Activated T-helper 2 cell treated with anti-CD3 and anti-CD28 coated beads, Interferon-gamma antibody, Interleukin-2, Interleukin-4, amounts not matched to agents 10 μg/mL and 5 μg/mL and 100 μg/mL, durations not matched to agents 14 hours and 24 hours and 36 hours (primary cell): ENCODE measurements at places on chromosomes 3 and 15. TPM values are rescaled to one million over a fixed set of nuclear protein-coding genes. Genes with fewer than 3 reads are reported as not detected.

- DNase-seq = no peak
These were observed 98.9 kb downstream of the IQSEC1 start for GRCh38 chr3:12974334-12974733.

The CTXN2 gene
- total RNA-seq = 0.05 TPM in 1 of 2 replicates, not detected in the other

The AP4E1 gene
- total RNA-seq = 16.7 and 17.9 TPM in 2 replicates

DNA sequence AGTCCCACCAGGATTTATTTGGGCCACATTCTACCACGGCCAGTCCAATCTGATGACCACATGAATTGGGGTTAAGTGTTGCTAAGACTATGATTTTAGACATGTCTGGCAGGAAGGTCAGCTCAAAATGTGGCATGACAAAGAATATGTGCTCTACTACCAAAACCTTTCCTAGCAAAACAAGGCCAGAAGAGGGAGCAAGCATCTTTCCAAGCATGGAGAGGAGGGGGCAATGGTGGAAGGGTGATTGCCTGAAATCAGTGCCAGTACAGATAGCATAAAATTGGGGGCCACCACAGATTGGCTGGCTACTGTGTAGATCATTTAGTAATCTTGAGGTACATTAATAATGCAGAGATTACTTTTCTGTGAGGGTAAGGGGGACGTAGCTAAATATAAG lies 43.2 kb downstream of the TMEM39A start:
- DNase-seq = no peak

GRCh38 chr15:25175789-25176615 lies 221.2 kb downstream of the SNRPN start:
- DNase-seq = peak; percentile 3

DNA sequence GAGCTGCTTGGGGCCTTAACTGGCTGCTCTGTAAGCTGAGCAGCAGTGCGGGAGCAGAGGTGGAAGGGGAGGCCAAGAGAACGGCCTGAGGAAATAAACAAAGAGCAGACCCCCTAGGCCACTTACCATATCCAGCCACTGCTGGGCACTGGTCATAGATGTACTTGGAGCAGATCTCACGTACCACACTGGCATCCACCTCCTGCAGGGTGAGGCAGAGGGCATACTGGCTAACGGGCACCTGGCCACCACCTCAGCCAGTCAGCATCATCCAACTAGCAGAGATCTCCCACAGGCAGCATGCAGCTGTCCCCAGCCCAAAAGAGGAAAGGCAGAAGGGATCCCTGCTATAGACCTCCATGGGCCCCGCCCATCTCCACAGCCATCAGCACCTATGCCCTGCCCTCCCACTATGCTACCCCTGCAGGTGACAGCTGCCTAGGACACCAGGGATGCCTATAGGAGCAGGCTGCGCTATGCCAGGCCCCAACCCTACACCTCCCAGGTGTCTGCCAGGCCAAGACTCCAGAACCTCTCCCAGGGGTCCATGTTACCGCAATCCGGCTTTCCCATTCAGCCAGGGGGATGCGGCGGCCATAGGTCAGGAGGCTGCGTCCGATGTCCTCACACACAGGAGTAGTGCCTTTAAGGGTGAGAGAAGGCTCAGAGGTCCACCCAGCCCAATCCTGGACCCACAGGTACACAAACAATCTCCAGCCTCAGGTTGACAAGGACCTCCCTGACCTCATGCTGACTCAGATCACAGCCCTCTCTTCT lies 4.6 kb upstream of the COL7A1 start:
- DNase-seq = no peak

GRCh38 chr3:151925876-151926275 lies 52.4 kb downstream of the SUCNR1 start:
- DNase-seq = no peak

DNA sequence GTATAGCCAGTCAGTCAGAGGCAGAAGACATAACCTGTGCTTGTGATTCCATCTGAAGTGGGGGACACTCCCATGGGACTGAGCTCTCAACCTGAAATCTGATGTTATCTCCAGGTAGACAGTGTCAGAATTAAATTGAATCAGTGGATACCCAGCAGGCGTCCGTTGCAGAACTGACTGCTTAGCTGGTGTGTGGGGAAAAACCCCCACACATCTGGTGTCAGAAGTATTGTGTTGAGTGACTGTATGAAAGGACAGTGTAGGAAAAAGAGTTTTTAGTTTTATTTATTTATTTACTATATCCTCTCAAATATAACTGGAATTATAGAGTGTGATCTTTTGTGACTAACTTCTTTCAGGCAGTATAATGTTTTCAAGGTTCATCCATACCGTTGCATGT lies 10.4 kb downstream of the KPNA4 start:
- no peak for DNase-seq

The AGBL1 gene
- total RNA-seq = 0.14 and 0.18 TPM in 2 replicates

DNA sequence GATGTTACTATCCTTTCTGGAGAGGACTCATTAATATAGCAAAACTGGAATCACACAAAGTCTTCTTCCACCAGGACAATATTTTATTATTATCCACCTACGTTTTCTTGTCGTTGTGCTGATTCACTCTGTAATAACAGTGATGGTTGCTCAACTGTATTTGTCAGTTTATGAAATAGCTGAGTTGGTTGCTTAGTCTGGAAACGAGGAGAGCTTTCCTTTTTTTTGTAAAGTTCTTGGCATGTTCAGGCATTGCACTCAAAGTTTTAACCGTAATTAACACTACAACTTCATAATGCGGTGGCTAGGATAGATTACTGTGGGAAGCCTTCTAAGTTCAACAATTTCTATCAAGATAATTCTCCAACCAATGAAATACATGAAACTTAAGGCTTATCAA lies 131.2 kb downstream of the RAP2B start:
- no peak for DNase-seq

The CKMT1A gene
- 0.11 and 0.48 TPM in 2 replicates for total RNA-seq

- no peak for DNase-seq
These were observed 31.8 kb upstream of the ARHGEF3 start for GRCh38 chr3:56833536-56833935.

GRCh38 chr3:113501597-113501996 lies 13.4 kb downstream of the SPICE1 start:
- no peak for DNase-seq

- DNase-seq = peak; percentile 97
These were observed at the start of gene TMF1 for GRCh38 chr3:69051756-69052471. Gene TMF1 (minus strand): TSS chr3:69052333. CDS start chr3:69052086, 247 bp downstream.

- no peak for DNase-seq
These were observed 94.3 kb upstream of the AADACL2 start for GRCh38 chr3:151639418-151639740.

The A4GNT gene
- total RNA-seq = not detected in 2 replicates

The CCDC54 gene
- total RNA-seq = not detected in 2 replicates

GRCh38 chr3:70182166-70182565 lies 130.3 kb downstream of the MDFIC2 start:
- DNase-seq = no peak

- DNase-seq = no peak
These were observed 5.0 kb upstream of the IL17RC start for GRCh38 chr3:9911863-9912262.

DNA sequence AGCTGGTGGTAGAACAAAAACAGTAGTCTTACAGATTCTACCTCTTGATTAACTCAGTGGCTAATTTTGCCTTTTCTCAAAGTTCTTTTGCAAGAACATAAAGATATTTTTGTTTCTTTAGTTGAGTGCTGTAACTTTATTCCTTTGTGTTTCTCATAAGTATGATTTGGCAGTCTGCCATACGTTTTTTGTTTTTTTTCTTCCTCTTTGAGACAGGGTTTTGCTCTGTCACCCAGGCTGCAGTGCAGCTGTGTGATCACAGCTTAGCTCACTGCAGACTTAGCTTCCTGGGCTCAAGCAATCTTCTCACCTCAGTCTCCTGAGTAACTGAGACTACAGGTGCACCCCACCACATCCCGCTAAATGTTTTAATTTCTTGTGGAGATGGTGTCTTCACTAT lies 22.4 kb downstream of the B3GNT5 start:
- DNase-seq = no peak

The SAMMSON gene
- total RNA-seq = not detected in 2 replicates

The SKOR1 gene
- 0.09 and 0.21 TPM in 2 replicates for total RNA-seq

The SPATA12 gene
- total RNA-seq = not detected in 2 replicates

DNA sequence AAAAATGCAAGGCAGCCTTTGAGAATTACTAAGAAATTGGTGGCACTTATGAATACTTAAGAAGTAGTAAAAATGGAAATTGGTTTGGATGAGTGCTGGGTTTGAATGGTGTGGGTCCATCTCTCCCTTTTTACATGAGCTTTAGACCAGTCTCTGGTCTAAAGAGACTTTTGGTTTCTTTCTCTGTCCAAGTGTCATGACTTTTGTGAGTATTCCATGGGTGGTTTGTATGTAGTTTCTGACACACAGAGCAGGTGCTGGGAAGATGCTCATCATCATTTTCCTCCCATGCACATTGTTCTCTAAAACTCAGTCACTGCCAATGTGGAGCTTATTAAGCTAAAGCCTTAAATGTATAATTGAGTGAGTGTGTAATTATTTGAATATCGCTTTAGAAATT lies 63.5 kb downstream of the KAT2B start:
- no peak for DNase-seq

- no peak for DNase-seq
These were observed 28.5 kb downstream of the SLC6A6 start for GRCh38 chr3:14430706-14431451.

DNA sequence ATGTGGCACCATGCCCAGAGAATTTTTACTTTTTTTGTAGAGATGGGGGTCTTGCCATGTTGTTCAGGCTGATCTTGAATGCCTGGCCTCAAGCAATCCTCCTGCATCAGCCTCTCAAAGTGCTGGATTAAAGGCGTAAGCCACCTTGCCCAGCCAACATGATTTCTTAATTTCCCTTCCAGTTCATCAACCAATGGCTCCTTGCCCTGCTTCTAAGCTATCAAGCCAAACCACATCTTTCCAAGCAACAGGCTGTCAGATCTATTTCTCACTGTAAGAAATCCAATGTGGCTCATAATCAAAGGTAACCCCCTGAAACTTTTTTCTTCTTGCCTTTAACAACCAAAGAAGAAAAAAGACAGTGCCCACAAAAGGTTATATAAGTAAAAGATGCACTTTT lies 204.2 kb upstream of the ICE2 start:
- DNase-seq = no peak

- DNase-seq = no peak
These were observed 161.0 kb upstream of the UBE2E2 start for GRCh38 chr3:23041918-23042696.

GRCh38 chr3:9248522-9249271 lies 749 bp downstream of the SRGAP3 start:
- DNase-seq = no peak

The SPINK8 gene
- not detected in 2 replicates for total RNA-seq

DNA sequence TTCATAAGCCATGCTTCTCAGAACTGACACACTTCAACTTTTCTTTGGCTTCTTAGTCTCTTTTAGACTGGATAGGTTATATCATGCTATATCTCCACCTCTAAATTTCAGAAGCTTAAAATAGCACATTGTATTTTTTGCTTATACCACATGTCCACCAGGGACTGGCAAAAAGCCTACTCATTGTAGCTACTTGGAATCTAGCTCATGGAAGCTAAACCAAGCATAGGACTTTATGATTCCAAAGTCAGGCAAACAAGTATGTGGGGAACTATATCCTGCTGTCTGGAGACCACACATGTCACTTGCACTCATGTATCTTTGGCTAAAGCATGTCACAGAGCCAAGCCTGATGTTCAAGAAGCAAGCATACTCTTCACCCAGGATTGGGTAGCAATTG lies 245.0 kb upstream of the RASGRP1 start:
- DNase-seq = no peak

DNA sequence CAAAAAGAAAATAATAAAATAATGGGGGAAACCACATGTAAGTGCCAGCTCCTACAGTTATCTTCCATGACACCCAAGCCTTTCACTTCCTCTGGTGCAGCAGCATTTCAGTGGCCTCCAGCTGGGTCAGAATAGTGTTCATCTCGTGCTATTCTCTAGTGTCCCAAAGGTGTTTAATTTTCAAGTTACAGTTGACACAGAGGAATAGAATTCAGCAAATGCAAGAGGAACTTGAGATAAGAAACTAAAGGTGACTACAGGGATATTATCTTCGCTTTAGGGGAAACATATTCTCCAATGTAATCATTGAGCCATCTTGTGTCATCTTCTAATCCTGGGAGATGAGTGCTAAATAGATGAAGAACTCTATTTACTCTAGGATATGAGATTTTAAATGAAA lies 212.8 kb downstream of the EPHA3 start:
- no peak for DNase-seq

The SHQ1 gene
- total RNA-seq = 29.0 and 31.2 TPM in 2 replicates

DNA sequence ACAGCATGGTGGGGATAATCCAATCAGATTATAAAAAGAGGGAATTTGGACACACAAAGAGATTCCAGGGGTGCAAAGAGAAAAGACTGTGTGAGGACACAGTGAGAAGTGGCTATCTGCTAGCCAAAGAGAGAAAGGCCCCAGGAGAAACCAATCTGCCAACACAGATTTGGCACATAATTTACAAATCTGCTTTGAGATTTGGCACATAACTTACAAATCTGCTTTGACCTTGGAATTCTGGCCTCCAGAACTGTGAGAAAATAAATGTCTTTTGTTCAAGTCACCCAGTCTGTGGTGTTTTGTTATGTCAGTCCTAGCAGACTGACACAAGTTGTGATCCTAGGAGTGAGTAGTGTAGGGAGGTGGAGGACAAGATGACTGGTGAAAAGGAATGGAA lies 3.5 kb upstream of the TM4SF18 start:
- no peak for DNase-seq

- no peak for DNase-seq
These were observed 80.1 kb upstream of the EIF1B start for GRCh38 chr3:40229386-40229785.

GRCh38 chr3:16928386-16929132 lies 43.8 kb downstream of the PLCL2 start:
- no peak for DNase-seq

The P2RY14 gene
- 0.18 and 0.34 TPM in 2 replicates for total RNA-seq

GRCh38 chr15:66566963-66567531 lies 1.2 kb upstream of the LCTL start:
- DNase-seq = peak; percentile 32

GRCh38 chr15:43469867-43470266 lies 23.1 kb downstream of the TP53BP1 start:
- no peak for DNase-seq

The CHL1 gene
- not detected in 2 replicates for total RNA-seq

DNA sequence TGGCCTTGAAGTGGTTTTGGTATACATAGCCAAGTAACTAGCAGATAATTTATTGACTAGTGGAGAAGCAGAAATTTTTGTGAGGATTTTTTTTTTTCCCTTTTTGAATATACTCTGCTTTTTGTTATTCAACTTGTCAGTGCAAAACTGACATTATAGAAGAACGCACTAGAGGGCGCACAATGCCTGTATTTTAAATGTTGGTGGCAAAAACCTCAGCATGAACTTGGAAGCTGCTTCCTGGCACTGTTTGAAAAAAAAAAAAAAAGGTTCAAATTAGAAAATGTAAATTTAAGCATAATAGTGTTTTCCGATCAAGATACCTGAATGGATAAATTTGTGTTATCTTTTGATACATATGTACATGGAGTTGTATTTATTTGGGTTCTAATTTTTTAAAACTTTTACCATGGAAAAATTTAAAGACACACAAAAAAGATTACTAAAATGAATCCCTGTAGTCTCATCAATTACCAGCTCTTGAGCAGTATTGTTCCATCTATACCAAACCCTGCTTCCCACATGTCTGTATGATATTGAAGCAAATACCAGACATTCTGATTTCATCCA lies 56.0 kb downstream of the SLC25A26 start:
- peak; percentile 37 for DNase-seq

- DNase-seq = peak; percentile 8
These were observed 2.0 kb downstream of the B2M start for GRCh38 chr15:44713006-44713966.
